ENCODE measurements at places on chromosomes 5 and 9.

DNA sequence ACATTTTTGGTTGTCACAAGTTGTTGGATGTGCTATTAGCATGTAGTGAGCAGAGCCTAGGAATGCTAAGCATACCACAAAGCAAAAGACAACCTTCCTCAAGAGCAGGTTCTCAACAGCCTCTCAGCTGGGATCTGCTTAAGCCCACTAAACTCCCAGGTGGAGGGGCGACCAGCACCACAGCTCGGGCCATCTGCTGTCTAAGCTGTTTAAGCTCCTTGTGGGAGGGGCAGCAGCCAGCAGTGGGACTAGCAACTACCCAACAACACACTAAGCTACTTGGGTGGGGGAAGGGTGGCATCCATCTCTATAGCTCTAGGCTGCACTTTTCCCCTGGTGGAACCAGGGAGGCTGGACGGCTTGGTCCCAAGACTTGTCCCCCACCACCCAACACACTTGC is 1052.7 kb upstream of the ARRDC3 start:
- no peak for DNase-seq

DNA sequence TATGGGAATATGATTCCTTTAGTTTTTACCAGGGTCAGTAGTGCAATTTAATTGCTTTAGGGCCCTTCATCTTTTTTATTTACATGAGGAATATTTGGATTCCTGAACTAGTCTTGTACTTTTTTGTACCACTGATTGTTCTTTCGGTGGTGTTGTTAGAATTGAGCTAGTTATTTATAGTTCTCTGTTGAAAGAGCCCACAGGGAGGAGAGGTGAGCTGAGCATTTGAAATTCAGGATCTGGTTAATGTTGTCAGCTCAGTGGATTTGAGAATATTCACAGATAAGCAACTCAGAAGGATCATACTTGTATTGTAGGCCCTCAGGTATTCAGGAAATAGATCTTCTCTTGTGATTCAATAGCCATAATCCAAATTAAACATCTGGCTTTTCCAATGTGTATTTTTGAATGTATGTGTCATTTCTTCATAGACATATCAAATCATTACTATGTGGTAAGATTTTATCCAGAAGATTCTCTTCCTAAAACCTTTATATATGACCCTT is 613.2 kb downstream of the ISL1 start:
- no peak for DNase-seq

GRCh38 chr9:116267021-116267420 is 113.4 kb downstream of the PAPPA start:
- no peak for DNase-seq

- DNase-seq, result peak; percentile 67
These were observed 165.6 kb downstream of the YTHDC2 start for GRCh38 chr5:113678924-113679575.
